ENCODE measurements at places on chromosomes 1 and 21.

- no peak for DNase-seq
Measured at GRCh38 chr1:81111818-81112217, 688.9 kb upstream of the ADGRL2 start.

GRCh38 chr1:215584389-215584788 lies 17.3 kb downstream of the KCTD3 start:
- no peak for DNase-seq

DNA sequence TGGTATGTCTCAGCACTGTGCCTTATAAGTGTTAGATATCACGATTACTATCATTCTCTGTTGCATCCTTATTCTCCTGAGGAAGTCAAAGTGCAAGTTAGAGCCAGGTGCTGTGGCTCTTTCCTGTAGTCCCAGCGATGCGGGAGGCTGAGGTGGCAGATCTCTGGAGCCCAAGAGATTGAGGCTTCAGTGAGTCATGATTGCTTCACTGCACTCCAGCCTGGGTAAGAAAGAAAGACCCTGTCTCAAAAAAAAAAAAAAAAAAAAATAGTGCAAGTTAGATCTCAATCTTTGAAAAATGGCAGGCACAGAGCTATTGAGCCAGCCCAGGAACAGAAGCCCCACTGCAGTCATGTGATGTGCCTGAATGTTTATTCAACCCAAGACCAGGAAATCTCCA lies 147.8 kb upstream of the POGK start:
- DNase-seq, result no peak

DNA sequence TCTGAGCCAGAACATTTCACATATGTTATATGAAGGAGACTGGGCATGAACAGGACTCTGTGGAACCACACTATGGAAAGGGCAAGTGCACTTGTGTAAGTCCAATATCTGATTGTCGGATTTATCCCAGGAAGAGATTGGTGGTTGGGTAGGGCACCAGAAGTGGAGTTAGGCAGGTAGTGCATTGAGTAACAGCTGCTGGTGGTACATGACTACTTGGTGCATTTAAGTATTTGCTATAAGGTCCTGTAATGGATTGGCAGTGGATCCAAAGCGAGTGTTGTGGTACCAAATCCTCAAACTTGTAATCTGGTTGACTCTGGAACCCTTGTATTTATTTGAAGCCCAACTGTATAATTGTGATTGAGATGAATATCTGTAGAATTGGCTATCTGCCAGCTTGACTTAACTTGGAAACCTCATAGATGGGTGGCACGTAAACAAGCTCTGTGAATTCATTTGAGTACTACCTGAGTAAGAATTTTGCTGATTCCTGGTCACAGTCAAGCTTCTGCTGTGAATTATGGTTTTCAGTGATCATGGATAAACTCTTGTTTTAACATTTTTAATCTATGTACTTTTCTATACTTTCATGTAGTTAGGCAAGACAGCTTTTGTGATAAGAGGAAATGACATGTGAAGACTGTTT lies 21.1 kb downstream of the UBAP2L start:
- DNase-seq, result no peak

- no peak for DNase-seq
Measured at GRCh38 chr21:44433791-44434567, 21.3 kb upstream of the LRRC3 start.

Measured in NCI-H1930 (cell line).